ENCODE measurements at places on chromosomes 3 and 15. TPM values are rescaled to one million over a fixed set of nuclear protein-coding genes. Genes with fewer than 3 reads are reported as not detected.
A peak's percentile ranks its signal among the peaks of the same experiment; 100 is the strongest.

DNA sequence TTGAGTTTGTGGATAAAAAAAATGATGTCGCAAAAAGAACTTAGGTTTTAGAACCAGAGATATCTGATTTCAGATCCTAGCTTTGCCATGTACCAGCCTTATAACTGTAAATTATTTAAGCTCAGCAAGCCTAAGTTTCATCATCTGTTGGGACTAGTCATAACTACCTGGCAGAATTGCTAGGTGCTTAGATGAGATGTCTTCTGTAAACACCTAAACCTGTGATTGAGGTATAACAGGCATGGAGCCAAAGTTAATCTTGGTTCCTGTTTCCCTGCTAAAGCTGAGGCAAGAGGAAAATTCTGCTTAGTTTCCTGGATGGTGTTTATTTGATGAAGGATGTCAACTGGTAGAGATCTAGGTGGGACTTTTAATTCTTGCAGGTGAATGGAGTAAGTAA lies 331.3 kb upstream of the RBMS3 start:
- DNase-seq, result no peak
- no peak overlapping the region for H3K27ac ChIP-seq
- H3K27me3 ChIP-seq, result no peaks in the 10 kb centered on the region
- no peak overlapping the region for H3K4me3 ChIP-seq

DNA sequence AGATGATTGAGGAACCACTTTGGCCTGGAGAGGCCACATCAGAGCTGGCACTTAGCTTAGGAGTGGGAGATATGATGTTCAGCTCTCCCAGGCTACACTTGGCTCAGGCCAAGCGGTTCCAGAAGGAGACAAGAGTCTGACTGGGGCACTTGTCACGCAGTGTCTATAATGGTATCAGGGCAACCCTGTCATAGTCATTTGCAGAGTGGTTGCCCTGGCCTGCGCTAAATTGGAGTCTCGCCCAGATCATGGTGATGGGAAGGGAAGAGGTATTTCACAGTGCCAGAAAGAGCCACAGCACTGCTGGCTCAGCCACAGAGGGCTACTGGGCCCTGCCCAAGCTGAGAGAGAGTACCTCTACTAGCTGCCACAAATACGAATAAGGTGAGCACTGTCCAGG lies 186.9 kb upstream of the CRBN start:
- H3K27ac ChIP-seq, result no peak overlapping the region
- H3K4me3 ChIP-seq, result no peak overlapping the region
- no peaks in the 10 kb centered on the region for H3K36me3 ChIP-seq
- H3K27me3 ChIP-seq, result no peaks in the 10 kb centered on the region
- no peak for DNase-seq

- no peaks in the 10 kb centered on the region for H3K4me1 ChIP-seq
- no peaks in the 10 kb centered on the region for H3K36me3 ChIP-seq
- no peaks in the 10 kb centered on the region for H3K27me3 ChIP-seq
These were observed 54.7 kb downstream of the TRPM1 start for GRCh38 chr15:31046759-31047359.

DNA sequence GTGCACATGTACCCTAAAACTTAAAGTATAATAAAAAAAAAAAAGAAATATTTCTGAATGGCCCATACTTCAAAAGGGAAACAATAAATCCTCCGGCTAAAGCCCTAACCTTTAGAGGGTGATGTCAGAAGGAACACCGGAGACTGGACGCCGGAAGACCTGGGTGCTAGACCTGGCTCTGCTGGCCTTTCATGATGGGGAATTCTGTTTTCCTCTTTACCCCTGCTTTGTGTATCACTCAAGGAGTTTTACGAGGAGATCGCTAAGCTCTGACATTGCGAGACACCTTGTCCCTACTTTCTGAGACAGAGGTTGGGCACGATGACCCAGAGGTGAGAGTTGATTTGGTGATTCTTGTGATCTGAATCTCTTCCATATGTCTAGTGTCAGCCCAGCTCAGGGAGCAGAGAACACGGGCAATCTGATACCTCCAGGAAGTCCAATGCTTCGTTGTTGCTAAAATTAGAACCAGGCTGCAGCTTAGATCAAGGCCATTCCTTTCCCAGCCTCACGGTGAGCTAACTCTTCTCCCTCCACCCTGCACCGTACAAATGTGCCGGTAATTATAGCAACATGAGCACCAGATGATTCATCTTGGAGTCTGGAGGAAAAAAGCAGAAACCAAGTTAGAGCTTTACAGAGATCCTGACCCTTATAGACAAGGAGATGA lies 42.0 kb upstream of the CFAP161 start:
- H3K36me3 ChIP-seq, result no peaks in the 10 kb centered on the region
- no peaks in the 10 kb centered on the region for H3K27me3 ChIP-seq
- no peak overlapping the region for H3K4me3 ChIP-seq
- no peak overlapping the region for H3K27ac ChIP-seq
- peaks cover 10% of the 10 kb centered on the region for H3K4me1 ChIP-seq

GRCh38 chr3:15086699-15087098 lies 12.2 kb downstream of the RBSN start:
- DNase-seq, result no peak
- H3K4me3 ChIP-seq, result no peak overlapping the region
- no peaks in the 10 kb centered on the region for H3K27me3 ChIP-seq
- no peaks in the 10 kb centered on the region for H3K36me3 ChIP-seq
- H3K27ac ChIP-seq, result no peak overlapping the region
- no peaks in the 10 kb centered on the region for H3K4me1 ChIP-seq

- no peak for DNase-seq
- no peak overlapping the region for H3K27ac ChIP-seq
- no peaks in the 10 kb centered on the region for H3K27me3 ChIP-seq
- H3K36me3 ChIP-seq, result no peaks in the 10 kb centered on the region
These were observed 3.4 kb upstream of the DOCK3 start for GRCh38 chr3:50671331-50671730.

- peaks cover 49% of the 10 kb centered on the region for H3K4me1 ChIP-seq
- H3K36me3 ChIP-seq, result no peaks in the 10 kb centered on the region
- H3K27ac ChIP-seq, result no peak overlapping the region
- no peak for DNase-seq
- H3K4me3 ChIP-seq, result no peak overlapping the region
- no peaks in the 10 kb centered on the region for H3K27me3 ChIP-seq
These were observed 69.9 kb downstream of the FILIP1L start for GRCh38 chr3:100044369-100044768.

- H3K27me3 ChIP-seq, result no peaks in the 10 kb centered on the region
- H3K4me1 ChIP-seq, result no peaks in the 10 kb centered on the region
- no peak overlapping the region for H3K4me3 ChIP-seq
These were observed 1080.5 kb downstream of the IGSF11 start for GRCh38 chr3:117954131-117954530.

COPS2 gene
- total RNA-seq, result 45.2 TPM

KLF15 gene
- 25.3 TPM for total RNA-seq

DNA sequence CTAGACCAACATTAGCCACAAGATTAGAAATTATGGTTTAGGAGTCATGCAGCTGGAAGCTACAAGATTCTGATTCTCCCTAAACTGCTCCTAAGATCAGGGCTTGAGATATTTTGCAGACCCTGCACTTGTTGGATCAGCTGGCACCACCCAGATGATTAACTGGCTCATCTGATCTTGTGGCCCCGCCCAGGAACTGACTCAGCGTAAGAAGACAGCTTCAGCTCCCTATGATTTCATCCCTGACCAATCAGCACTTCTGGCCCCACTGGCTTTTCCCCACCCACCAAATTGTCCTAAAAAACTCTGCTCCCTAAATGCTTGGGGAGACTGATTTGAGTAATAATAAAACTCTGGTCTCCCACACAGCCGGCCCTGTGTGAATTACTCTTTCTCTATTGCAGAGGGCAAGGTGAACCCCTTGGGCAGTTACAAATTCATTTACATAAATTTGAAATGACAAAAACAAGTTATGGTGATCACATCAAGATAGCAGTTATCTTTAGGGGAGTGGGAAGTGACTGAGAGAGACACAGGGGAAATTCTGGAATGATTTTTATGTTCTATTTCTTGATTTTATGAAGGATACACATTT lies 76.5 kb downstream of the CD200R1L start:
- H3K27ac ChIP-seq, result peak overlapping the region; percentile 48
- H3K4me3 ChIP-seq, result no peak overlapping the region
- DNase-seq, result no peak
- no peaks in the 10 kb centered on the region for H3K27me3 ChIP-seq
- H3K36me3 ChIP-seq, result no peaks in the 10 kb centered on the region

GRCh38 chr15:54014067-54014655 lies 35.9 kb downstream of the UNC13C start:
- no peaks in the 10 kb centered on the region for H3K4me1 ChIP-seq
- DNase-seq, result no peak
- H3K27me3 ChIP-seq, result no peaks in the 10 kb centered on the region
- no peak overlapping the region for H3K27ac ChIP-seq
- no peak overlapping the region for H3K4me3 ChIP-seq

DNA sequence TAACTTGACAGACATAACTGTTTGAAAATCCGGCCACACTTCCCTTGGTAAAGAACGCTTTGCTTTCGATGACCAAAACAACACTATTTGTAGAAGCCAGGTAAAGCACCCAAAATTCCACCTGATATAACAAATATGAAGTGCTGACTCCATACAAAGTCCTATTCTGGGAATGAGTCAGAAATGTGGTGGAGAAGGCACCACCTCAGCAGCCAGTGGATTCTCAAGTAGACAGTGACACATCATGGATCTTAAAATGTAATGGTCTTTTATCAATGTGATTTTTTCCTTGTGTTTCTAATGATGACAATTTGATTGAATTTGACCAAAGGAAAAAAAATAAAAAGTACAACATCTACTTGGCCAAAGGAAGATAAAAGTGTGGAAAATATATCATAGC lies 135.0 kb upstream of the WNT5A start:
- peaks cover 4% of the 10 kb centered on the region for H3K4me1 ChIP-seq
- H3K27me3 ChIP-seq, result no peaks in the 10 kb centered on the region
- H3K4me3 ChIP-seq, result no peak overlapping the region
- DNase-seq, result no peak

MYRIP gene
- total RNA-seq, result 7.4 TPM

DNA sequence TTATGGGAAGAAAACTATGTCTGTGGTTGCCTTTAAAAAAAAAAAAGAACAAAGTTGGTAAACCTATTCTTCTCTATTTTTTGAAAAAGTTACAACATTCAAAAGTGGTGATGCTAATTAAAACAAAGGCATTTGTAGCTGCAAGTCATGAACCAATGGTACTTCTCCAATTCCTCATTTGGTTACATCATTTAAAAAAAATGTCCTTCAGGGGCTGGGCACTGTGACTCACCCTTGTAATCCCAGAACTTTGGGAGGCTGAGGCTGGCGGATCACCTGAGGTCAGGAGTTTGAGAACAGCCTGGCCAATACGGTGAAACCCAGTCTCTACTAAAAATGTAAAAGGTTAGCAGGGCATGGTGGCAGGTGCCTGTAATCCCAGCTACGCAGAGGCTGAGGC lies 574.6 kb downstream of the VGLL3 start:
- no peak overlapping the region for H3K27ac ChIP-seq
- H3K4me1 ChIP-seq, result no peaks in the 10 kb centered on the region
- DNase-seq, result no peak
- H3K27me3 ChIP-seq, result no peaks in the 10 kb centered on the region

DNA sequence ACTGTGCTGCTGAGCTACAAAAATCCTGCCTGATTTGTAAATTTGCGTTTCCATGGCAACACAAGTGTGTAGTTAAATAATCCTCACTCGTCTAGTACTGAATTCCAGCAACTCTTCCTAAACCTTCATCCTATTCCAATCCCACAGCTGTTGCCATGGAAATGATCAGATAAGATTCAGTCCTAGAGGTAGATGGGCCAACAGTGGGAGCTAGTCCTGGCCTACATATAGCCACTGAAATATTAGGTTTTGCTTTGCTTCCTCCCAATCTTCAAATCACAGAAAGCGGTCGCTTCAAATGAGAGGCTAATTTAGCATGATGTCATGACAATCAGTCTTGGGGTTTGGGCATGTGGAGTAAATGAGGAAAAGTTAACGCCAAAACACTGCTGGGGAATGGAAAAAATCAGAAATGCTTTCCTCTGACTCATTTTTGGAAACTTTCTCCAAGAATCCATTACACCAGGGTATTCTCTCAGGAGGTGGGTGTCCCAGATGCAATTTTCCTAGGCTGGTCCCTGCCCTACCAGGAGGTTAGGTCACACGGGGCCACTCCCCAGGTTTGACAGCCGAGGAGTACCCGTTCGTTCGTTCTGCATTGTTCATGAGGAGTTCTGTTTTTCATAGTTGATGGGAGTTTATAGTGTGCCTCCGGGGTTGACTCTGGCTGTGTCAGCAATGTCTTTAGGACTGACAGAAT lies 159.2 kb upstream of the SLCO3A1 start:
- H3K27ac ChIP-seq, result peak overlapping the region; percentile 84
- H3K27me3 ChIP-seq, result no peaks in the 10 kb centered on the region
- H3K4me1 ChIP-seq, result peaks cover 6% of the 10 kb centered on the region
- peak overlapping the region; percentile 42 for H3K4me3 ChIP-seq

- H3K4me1 ChIP-seq, result no peaks in the 10 kb centered on the region
- H3K27me3 ChIP-seq, result no peaks in the 10 kb centered on the region
- no peak overlapping the region for H3K4me3 ChIP-seq
- no peak for DNase-seq
- H3K36me3 ChIP-seq, result no peaks in the 10 kb centered on the region
These were observed 648.9 kb upstream of the GBE1 start for GRCh38 chr3:82410366-82410765.

DNA sequence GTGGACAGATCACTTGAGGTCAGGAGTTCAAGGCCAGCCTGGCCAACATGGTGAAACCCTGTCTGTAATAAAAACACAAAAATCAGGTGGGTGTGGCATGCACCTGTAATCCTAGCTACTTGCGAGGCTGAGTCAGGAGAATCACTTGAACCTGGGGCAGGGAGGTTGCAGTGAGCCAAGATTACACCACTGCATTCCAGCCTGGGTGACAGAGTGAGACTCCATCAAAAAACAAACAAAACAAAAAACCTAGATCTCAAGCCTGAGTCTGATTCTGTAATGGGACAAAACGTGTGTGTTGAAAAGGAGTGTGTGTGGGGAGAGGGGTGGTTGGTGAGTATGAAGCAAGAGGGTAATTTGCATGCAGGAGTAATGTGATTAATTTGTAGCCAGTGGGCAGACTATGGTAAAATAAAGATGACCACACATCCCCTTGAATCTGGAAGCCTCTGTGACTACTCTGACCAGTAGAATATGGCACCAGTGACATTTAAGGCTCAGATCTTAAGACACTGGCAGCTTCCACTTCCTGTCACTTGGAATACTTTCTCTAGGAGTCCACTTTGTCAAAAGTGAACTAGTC lies 18.4 kb upstream of the OPA1 start:
- DNase-seq, result no peak
- no peak overlapping the region for H3K4me3 ChIP-seq
- H3K36me3 ChIP-seq, result no peaks in the 10 kb centered on the region

GRCh38 chr3:47223755-47224154 lies 58.8 kb downstream of the KIF9 start:
- H3K27ac ChIP-seq, result no peak overlapping the region
- no peak overlapping the region for H3K4me3 ChIP-seq
- H3K4me1 ChIP-seq, result no peaks in the 10 kb centered on the region
- H3K27me3 ChIP-seq, result no peaks in the 10 kb centered on the region
- no peak for DNase-seq
- no peaks in the 10 kb centered on the region for H3K36me3 ChIP-seq

DNA sequence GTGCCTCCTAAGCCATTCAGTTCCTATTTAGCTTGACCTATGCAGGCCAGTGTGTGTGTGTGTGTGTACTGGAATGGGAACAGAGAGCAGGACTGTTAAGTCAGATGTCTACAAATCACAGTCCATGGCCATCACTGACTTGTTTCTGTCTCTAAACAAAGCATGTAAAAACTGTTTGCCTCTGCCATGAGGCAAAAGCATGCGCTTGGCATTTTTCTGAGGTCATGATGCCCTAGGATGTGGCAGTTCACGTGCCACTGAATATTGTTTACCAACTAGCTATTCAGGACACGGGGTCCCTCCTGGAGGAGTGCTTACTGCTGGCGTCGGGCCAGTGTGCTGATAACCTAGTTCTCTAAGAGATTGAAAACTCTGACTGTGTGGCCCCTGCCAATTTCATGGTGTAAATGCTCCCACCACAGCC lies 8.2 kb upstream of the ATP13A3 start:
- H3K4me1 ChIP-seq, result peaks cover 27% of the 10 kb centered on the region
- no peaks in the 10 kb centered on the region for H3K27me3 ChIP-seq
